NAMALWA (cell line): ENCODE measurements at places on chromosomes 6 and 20.
A peak's percentile ranks its signal among the peaks of the same experiment; 100 is the strongest.

- DNase-seq: no peak
Measured at GRCh38 chr6:2575236-2575635, 175.5 kb downstream of the MYLK4 start.

GRCh38 chr20:36950414-36951197 lies 902 bp downstream of the SAMHD1 start:
- peak; percentile 46 for DNase-seq

DNA sequence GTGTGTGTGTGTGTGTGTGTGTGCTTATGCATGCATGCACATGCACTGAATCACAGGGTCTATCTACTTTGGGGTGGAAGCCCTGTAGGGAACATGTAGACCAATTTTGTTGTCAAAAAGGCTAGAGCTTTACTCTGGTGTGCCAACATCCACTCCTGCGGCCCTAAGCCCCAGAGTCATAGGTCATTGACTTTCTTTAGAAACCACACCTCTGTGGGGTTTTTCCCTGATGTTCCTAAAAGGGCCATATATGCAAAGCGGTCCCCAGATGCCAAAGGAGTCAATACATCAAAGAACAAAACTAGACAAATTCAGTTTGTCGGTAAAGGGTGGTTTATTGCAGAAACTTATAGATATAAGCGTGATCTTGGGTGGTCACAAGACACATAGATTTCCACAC lies 29.8 kb upstream of the SLC2A12 start:
- DNase-seq: no peak

DNA sequence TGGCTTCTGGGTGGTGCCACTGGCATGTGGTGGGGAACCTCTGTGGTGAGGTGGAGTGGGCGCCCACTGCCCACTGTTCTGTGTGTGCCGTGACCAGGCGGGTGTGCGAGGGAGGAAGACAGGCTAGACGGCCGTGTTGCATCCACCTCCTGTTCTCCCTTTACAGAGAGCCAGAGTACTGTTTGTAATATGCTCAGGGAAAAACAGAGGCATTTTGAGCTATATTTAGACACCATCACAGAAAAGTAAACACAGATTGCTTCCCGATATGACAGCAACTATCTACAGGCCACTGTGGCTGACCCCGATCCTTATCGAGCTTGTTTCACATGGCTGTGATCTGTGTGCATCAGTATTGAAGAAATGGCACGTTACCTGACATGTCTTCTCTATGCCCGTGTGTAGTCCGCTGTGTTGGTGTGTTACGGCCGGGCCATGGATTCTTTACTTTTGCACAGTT lies 45.6 kb downstream of the ARID1B start:
- DNase-seq: no peak

DNA sequence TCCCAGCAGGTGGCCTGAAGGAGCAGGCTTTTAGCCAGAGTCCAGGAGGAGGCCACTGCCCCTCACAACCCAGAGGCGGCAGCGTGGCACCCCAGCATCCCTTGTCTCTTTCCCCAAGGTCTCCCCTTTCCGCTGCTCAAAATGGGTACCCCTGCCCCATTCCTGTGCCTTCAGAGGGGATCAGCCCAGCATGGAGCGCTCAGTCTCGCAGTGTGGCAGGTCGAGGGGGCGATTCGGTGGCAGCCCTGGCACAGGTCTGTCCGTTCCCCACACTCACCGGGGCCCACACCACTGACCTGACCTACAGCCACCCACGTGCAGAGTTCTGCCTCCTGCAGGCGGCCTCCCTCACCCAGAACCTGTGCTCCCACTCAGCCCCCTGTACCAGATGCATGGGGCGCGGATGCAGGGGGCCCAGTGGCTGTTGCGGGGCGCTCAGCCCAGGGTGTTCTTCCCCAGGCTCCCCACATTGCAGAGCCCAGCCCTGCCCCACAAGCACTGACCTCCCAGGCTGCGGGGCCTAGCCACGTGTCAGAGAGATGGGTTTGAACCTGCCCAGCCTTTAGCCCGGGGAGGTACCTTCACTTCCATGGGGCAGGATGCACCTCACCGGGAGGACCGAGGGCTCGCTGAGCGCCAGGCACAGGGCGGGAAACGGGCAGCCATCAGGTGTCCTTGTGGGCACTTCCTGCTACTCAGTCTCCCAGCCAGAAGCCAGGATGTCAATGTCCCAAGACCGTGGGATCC lies 41.8 kb downstream of the DSTN start:
- no peak for DNase-seq
